ENCODE measurements at places on chromosomes 3 and 15.

DNA sequence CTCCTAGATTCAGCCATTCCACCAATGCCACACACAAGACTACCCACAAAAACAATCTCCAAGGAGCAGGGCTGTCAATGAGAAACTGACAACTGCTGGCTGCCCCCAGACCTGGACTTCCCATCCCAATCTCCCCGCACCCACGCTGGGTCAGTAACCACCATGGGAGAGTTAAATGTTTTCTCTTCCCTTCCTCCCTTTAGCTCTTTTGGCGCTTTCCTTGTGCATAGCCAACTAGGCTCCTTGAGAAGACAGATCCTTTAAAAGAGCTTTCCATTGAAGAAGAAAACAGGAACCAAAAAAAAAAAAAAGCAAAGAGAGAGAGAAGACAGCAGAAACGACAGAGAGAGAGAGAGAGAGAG lies 8.3 kb downstream of the BCL6 start:
- DNase-seq: no peak

DNA sequence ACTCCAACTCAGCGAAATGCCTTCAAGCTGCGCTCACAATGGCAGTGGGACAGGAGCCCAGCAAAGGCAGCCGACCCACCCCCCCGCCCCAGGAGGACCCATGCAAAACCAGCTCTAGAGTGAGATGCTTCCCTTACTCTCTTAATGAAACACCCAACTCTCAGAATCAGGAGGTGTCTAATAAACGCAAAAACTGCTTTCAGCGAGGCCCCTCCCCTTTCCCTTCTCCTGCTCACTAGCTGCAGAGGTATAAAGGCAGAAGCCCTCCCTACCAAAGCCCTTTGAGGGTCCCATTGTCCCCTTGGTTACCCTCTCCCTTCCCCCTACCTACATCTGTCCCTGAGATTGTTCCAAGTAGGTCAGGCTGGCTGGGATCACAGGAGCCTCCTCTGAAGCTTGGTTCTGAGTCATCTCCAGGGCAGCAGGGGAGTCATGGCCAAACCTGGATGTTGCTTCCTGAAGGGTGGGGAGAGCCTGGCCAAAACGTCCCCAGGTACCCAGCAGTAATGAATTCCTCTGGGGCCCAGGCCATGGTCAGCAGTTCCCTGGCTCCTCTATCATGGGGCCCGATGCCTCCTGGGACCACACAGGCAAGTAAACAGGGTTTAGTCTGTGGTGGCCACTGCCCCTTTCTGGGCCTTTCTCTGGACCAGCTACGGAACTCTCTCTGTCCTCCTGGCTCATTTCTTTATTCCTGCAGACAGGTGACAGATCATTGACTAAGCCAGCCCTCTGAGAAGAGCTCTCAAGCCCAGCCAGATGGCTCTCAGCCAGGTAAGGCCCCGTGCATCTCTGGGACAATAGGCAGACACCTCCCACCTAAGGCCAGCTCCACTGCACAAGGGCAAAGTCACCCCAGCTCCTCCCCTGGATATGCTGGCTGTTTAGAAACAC lies 8.6 kb downstream of the KLHL25 start:
- peak; percentile 58 for DNase-seq

GRCh38 chr15:35696767-35697231 lies 150.8 kb upstream of the DPH6 start:
- peak; percentile 80 for DNase-seq

- DNase-seq: no peak
These were observed 151.5 kb upstream of the C2CD4B start for GRCh38 chr15:62316413-62317060.

GRCh38 chr3:414063-414462 lies 217.5 kb downstream of the CHL1 start:
- DNase-seq: peak; percentile 18

- no peak for DNase-seq
These were observed 68.4 kb downstream of the SLC12A8 start for GRCh38 chr3:125143982-125144652.

DNA sequence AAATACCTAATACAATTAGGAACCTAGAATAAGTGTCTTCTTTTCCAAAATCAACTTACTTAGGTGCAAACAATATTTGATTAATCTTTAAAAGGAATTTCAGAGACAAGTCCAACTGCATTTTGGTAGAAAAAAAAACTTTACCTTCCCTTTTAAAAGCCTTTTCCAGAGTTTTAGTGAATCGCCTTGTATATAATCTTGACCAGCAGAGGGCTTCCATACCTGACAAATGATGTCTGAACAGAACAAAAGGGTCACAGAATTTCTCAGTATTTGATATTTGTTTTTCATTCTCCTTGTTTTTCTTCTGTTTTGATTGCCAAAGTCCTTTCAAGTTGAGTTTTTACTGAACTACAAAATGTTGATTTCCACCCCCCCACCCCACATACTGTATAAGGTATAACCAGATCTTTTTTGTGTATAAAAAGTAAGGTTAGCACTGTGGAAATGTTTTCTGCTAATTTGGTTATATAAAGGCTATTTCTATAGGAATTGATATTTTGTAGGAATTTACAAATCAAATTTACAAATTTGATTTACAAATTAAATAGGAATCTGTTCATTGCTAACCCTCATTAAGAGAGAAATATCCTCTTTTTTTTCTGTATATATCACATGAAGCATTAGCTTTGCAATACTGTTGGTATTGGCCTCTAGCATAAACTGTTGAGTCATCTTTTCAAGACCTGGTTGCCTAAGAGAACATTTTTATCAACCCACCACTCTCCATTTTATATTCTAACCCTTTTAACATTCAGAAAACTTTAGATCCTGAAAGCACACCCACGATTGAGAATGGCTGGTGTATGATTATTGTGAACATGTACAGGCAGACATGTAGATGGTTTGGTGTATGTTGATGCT lies 464.1 kb upstream of the RARB start:
- no peak for DNase-seq

DNA sequence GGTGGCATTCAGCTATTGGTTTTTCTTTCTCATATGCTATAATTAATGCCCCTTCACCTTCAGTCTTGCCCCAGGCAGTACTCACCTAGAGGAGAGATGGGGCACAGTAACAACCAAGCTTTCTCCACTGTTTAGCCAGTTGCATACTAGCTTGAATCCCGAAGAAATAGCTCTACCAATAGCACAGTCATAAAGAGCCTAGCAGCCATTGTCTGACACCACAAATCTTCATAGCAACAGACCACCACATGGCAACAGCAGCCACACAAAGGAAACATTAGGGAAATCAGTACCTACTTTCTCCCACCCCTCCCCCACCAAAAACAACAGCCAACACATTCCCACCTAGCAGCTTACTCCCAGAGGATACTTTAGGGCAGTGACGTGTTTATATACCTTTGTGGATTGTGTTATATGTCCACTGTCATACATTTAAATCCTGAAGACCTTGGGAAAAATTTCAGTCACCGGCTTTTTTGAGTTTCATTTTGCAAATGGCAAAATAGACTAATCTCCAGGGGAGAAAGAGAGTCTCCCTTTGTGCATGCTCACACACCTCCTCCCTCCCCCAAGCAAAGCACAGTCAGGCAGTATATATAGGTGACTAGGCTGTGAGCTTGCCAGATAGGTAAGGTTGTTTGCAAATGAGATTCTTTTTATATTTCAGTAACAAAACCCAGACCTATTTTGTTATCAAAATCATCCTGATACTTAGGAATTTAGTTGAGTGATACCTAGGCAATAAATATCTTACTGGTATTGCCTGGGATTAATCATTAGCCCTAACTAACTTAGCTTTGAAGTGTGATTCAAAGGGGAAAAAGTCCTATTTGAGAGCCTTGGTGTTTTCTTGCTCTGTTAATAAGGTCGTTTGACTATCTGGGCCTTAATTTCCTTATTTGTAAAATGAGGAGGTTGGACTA lies 140.6 kb downstream of the RBPMS2 start:
- DNase-seq: peak; percentile 65

DNA sequence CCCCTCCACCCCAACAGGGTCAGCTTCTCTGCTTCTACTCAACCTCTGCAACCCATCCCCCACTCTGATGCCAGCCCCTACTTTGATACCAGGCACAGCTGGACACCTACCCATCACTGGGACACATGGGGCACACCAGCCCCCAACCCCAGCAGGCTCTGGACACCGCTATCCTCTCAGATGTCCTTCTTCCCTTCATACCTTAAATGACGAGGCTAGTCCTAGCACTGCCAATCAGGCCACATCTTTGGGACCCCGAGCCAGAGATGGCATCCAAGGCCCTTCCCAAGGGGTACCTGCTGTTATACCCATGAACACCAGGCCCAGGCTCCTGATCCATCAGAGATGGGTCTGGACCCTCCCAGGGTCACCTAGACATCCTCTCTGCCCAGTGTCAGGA lies 10.6 kb downstream of the POC1A start:
- DNase-seq: no peak

DNA sequence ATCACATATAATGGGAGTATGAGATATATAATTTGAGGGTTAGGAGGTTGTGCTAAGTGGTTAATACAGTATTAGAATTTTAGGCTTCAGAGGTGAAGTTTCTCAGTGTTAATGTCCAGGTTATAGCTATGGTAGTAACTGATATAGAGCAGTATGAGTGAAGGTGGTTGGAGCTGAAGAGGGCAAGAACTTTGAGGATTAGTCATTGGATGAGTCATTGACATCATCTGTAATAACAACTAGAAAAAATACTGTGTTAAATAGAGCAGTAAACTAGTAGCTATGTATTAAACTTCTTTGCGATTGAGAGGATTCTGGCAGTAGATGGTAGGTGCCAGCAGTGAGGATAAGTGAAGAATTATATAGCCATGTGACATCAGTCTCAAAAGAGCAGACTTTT lies 47.5 kb upstream of the EIF3J start:
- peak; percentile 94 for DNase-seq

- no peak for DNase-seq
These were observed 672.5 kb downstream of the NSUN3 start for GRCh38 chr3:94735354-94735753.
